ENCODE measurements at places on chromosomes 1 and 21.

GRCh38 chr1:59419361-59420140 lies 122.7 kb downstream of the FGGY start:
- no peak for DNase-seq

GRCh38 chr1:246104927-246105326 lies 402.2 kb downstream of the SMYD3 start:
- DNase-seq: no peak

GRCh38 chr1:180246579-180246978 lies 16.5 kb downstream of the LHX4 start:
- no peak for DNase-seq

GRCh38 chr1:200861937-200862647 lies 10.7 kb upstream of the GPR25 start:
- no peak for DNase-seq

GRCh38 chr1:118291661-118292060 lies 106.6 kb upstream of the SPAG17 start:
- no peak for DNase-seq

GRCh38 chr1:43062527-43063095 lies 103.9 kb upstream of the SLC2A1 start:
- DNase-seq: no peak

- DNase-seq: no peak
Measured at GRCh38 chr1:70910013-70910412, 137.6 kb downstream of the PTGER3 start.

DNA sequence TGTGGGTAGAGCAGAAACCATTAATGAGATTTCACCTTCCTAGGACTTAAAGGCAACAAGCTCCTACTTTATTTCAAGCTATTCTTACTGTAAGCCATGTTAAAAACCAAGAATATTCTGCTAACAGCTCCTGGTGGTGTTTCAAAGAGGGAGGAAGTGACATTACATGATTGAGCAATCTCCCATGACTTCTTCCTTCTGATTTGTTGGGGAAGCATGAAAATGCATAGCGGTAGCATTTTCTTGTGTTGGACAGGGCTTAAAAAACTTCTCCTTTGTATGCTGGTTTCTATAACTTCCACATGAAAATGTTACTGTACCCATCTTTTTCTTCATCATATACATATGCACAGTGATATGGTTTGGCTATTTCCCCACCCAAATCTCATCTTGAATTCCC lies 297.0 kb upstream of the SNX7 start:
- no peak for DNase-seq

DNA sequence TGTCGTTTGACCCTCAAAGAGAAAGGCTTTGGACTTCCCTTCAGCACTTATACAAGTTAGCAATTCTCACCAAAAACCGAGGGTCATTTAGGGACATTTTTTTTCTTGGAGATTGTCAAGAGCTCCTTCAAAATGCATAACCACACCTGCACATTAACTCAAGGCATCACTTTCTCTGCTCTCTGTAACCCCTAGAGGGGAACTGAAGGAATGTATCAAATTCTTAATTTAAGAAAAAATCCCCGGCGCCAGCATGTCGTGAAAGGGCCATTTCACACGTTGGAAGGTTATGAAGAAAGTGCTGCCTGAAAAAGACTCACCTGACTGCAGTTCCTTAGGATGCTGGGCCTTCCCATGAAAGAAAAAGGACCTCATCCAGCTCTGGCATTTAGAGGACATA lies 131.6 kb upstream of the ZC3H12A start:
- no peak for DNase-seq

- DNase-seq: no peak
Measured at GRCh38 chr1:233816348-233816747, 88.1 kb upstream of the SLC35F3 start.
